ENCODE measurements at places on chromosomes 4 and X. TPM values are rescaled to one million over a fixed set of nuclear protein-coding genes. Genes with fewer than 3 reads are reported as not detected.

- DNase-seq, result no peak
These were observed 228.4 kb upstream of the VCX start for GRCh38 chrX:7614616-7615015.

DNA sequence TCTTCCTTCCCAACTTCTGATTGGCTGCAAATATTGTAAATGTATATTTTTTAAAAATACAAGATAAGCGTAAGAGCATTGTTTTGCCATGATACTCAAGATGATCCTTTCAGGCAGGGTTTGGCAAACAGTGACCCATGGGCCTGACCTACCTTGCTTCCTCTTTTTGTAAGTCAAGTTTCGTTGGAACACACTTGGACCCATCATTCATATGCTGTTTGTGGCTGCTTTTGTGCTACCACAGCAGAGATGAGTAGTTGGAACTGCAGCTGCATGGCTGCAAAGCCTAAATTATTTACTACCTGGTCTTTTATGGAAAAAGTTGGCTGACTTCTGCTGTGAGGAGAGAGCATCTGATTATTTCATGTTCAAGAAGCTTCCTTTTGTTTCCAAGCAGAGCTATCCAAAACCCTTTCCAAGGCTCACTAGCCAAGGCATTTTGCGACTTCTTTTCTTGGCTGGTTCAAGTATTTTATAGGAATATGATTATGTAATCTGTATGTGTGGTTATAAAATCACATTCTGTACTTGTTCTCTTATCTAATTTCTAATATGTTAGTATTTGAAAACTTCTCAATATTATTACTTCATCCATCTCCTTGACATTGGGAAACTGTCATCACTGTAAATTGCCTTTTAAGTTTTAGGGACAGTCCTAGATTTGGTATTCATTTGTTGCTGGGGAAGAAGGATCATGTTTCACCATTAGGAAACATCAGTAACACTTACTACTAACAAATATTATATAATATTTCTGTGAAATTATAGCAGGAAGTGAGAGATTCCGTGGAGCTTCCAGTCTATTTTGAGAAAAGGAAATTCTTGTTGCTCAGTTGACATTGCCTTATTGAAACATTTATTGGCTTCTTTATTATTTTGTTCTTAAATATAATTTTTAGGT lies 109.2 kb downstream of the ARHGAP10 start:
- no peak for DNase-seq

GRCh38 chrX:153684467-153685155 lies 3.1 kb upstream of the SLC6A8 start:
- DNase-seq, result no peak

DNA sequence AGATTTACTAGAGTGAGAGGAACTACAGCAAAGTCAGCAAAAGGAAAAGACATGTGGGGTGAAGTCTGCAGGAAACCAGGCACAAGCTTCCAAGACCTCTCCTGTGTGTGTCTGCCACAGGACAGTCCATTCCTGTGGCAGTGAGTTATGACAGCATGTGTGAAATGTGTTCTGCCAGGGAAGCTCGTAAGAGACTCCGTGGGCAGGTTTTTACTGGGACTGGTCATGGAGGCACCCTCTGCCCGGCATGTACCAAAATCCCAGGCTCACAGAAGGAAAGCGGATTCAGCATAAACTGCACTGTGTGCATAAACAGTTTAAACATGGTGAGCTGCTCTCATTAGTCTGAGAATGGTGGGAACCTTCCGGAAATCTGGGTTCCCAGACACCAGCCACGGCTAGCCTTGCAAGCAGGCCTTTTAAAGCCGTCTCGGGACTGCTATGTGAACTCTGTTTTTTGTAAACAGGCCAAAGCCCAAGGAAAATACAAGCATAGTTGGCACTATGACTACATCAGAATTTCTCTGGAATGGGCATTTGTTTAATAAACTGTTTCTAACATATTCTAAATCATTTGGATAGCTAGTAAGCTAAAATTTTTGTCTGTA lies 288.5 kb downstream of the TENM3 start:
- DNase-seq, result no peak

Gene ETDA
- not detected for total RNA-seq

- DNase-seq, result no peak
These were observed 209.1 kb downstream of the CBR4 start for GRCh38 chr4:168800926-168801325.

Gene MAP7D2
- not detected for total RNA-seq

GRCh38 chr4:181018472-181018871 lies 1224.7 kb upstream of the TENM3 start:
- no peak for DNase-seq

DNA sequence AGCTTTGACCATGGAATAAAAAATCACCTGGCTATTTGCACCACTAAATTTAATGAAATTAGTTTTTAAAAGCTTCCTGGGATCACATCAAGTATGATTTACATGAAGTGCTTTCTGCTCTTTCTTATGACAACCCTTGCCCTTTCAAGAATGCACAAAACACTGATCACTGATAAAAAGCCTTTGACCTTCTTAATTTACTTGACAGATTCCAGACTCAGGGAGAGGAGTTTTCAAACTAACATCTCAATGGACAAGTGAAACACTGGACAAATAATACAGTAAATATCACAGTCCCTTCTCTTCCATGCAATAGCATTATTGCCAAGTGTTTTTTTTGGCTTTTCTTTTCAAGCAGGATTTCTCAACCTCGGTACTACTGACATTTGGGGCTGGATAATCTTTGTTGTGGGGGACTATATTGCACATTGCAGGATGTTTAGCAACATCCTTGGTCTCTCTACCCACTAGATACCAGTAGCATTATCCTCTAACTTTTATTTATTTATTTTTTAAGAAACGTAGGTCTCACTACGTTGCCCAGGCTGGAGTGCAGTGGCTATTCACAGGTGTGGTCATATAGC lies 86.3 kb downstream of the ZNF827 start:
- no peak for DNase-seq

- DNase-seq, result no peak
These were observed 10.8 kb downstream of the LARP7 start for GRCh38 chr4:112647785-112648184.

DNA sequence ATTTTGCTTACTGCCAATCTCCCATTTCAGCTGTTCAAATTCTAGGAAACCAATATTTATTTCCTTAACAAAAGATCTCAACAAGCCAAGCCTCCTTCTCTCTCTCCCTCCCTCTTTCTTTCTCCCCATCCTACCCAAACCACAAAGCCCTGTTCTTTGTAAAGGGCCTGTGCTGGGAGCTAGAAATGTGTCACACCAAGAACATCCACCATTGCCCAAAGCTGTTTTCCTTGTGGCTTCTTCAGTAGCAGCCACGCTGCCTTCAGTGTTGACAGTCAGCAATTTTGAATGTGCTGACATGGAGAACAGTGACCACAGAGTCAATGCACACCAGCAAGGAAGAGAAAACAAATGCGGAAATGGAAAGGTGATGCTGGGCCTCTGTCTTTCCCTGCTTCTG lies 203.0 kb downstream of the MAML3 start:
- DNase-seq, result no peak

DNA sequence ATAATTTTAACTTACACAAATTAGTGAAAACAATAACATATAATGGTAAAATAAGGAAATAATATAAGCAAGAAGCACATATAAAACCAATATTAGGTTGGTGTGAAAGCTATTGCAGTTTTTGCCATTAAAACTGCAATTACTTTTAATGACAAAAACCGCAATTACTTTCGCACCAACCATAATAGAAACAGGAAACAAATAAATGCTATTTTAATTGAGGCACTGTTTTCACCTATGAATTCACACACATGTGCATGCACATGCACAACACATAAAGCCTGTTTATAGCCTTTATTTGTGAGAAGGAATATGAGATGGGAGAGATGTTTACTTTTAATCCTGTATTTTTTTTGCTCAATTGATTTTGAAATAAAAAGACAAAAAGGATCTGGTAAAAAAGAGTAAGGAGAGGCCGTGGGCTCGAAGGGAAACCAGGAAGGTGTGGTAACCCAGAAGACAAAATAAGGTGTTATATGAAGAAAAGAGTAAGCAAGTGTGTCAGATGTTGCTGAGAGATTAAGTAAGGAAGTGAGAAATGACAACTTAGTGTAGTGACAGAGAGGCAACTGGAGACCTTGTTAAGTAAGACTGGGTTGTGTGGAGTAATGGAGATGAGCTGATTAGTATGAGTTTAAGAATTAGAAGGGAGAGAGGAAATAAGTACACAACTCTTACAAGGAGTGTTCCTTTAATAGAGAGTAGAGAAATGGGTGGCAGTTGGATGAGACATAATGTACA lies 69.0 kb downstream of the KLHL13 start:
- DNase-seq, result no peak

- no peak for DNase-seq
These were observed 500.3 kb downstream of the TRIML1 start for GRCh38 chr4:188639479-188640100.

Gene AR
- total RNA-seq, result not detected

Gene SOWAHB
- total RNA-seq, result not detected

DNA sequence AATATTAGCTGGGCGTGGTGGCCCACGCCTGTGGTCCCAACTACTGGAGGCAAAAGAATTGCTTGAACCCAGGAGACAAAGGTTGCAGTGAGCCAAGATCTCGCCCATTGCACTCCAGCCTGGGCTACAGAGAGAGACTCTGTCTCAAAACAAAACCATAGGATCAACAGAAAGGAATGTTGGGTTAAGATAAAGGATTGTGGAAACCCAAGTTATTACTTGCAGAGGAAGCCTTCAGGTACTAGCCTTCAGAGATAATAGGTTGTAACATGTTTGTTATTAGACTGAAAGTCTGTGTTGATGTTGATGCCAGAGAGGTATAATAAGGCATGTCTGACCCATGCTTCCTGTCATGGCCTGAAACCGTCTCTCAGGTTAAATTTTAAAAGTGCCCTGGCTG lies 16.9 kb downstream of the SSX5 start:
- no peak for DNase-seq

Gene HS3ST1
- total RNA-seq, result 0.95 TPM

GRCh38 chr4:156962528-156962974 lies 9.0 kb downstream of the PDGFC start:
- DNase-seq, result no peak

DNA sequence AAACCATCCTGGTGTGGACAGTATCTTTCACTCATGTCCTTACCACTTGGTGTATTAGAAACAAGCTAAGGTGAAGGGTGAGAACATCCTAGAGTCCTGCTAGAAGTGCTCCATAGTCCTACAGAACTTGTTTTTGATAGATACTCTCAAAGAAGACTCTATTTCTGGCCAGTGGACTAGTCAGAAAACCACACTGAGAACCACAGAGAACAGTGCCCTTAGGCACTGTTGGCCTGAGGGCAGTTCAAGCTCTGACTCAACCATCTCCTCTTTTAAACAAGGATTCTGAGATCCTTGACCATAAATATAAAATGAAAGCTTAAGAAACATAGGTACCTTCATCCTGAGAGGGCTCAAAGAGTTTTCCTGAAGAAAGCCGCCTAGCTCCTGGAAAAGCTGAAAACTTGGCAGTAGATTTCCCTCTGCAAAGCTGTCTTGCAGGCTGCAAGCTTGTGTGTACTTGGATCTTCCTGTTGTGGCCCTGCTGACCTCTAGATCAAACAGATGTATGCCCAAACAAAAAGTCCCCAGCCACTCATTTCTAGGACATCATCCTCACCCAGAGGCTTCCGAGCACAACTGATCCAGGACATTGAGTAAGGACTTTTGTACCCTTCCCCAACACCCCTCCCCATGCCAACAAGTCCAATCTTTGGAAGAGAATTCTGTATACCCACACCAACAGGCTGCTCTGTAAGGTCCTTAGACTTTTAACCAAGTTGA lies 111.6 kb upstream of the CXCL13 start:
- no peak for DNase-seq

GRCh38 chrX:22650691-22651090 lies 349.1 kb upstream of the DDX53 start:
- DNase-seq, result no peak

DNA sequence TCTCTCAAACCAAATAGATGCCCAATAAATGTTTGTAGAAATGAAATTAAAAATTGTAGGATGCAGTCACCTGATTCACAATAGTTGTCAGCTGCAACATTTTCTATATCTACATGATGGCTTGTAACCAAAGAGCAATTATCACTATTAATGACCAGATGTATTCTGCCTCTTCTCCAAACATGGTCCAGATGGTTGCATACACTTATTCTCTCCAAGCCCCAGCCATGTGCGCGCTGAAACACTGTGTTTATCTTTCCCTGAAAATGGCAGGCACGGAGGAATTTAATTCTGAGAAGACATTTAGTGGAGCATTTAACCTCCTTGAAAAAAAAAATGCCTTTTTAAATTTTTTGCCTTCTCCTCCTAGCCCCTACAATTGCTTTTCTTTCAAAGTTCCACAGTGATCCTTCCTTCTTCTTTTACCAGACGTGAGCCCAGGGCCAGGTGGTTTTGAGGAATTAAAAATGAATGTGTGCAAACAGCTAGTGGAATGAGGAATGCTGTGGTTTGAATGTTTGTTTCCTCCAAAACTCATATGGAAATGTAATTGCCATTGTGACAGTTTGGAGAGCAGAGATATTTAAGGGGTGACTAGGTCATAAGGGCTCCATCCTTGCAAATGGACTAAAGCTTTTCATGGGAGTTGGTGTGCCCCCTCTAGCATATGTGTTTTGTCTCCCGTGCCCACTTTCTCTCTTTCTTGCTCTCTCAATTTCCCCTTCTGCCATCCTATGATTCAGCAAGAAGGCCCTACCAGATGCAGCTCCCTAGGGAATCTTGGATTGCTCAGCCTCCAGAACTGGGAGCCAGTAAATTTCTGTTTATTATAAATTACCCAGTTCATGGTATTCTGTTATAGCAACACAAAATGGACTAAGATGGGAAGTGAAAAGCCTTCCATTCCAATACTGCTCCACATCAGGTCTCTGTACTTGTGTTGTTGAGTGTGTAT lies 136.0 kb downstream of the GABRB1 start:
- no peak for DNase-seq

- no peak for DNase-seq
These were observed 64.0 kb upstream of the GPRIN3 start for GRCh38 chr4:89371614-89372013.

Gene DDX53
- total RNA-seq, result not detected

- no peak for DNase-seq
These were observed 113.8 kb upstream of the ENPP6 start for GRCh38 chr4:184331268-184331995.

GRCh38 chr4:21209860-21210259 lies 509.6 kb downstream of the PACRGL start:
- DNase-seq, result no peak

- no peak for DNase-seq
These were observed 30.0 kb downstream of the ANXA3 start for GRCh38 chr4:78581618-78582017.

Gene MMRN1
- 0.78 TPM for total RNA-seq
